ENCODE measurements at places on chromosomes 2 and 18.

DNA sequence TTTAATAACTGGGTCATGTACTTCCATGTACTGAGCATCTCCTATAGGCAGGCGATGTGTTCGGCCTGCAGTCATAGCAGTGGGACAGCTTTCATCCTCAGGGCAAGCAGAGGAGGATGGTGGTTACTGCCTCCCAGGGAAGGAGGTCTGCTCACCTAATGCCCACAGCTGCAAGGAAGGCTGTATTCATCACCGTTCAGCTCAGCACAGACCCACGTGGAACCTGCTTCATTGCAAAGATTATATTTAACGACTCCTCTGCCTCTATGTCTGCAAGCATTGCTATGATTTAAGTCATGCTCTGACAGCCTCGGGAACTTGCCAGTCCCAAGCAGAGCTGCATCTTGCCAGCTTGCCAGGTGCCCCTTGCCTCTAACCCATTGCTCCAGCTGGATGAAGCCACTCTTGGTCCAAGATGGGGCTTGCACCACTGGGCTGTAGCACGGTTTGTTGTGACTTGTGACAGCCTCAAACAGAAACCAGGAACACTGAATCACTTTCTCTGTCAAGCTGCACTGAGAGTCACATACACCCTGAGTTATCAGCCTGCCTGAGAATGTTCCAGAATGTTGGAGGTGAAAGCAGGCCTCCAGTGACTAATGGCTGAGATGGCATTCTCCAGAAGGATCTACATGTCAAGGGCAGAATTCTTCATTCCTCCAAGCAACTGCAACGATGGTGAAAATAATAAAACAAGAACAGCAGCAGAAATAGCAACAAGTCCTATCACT is 651.1 kb upstream of the ID2 start:
- no peak for DNase-seq

DNA sequence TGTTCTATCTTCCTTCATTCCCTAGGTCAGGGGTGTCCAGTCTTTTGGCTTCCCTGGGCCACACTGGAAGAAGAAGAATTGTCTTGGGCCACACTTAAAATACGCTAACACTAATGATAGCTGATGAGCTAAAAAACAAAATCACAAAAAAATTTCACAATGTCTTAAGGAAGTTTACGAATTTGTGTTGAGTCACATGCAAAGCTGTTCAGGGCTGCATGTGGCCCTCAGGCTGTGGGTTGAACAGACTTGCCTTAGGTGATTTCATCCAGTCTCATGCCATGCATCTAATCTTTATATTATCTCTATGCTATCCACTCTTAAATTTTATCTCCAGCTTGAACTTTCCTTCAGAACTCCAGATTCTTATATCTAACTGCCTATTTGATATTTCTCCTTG is 80.1 kb downstream of the CCDC85A start:
- DNase-seq: no peak

GRCh38 chr2:72982219-72982618 is 64.9 kb downstream of the EMX1 start:
- DNase-seq: no peak

GRCh38 chr2:39741871-39742270 is 37.2 kb downstream of the THUMPD2 start:
- no peak for DNase-seq

DNA sequence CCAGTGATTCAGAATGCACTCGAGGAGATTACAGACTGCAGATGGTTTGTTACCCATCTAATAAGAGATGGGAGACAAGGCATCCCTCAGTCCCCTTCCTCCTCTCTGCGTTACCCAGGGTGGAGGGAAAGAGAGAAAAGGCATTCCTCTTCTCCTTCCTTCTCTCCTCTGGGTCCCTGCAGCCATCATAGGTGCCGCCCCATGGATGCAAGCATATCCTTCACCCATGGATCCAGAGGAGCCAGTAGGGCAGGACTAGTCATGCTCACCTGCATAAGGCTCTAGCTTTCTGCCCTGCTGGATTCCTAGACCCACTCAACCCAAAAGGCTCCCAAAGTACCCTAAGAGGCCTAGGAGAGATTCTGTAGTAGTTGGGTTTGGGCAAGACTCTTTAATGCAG is 20.4 kb downstream of the CMPK2 start:
- no peak for DNase-seq

GRCh38 chr2:15120631-15121030 is 440.5 kb downstream of the NBAS start:
- DNase-seq: no peak

DNA sequence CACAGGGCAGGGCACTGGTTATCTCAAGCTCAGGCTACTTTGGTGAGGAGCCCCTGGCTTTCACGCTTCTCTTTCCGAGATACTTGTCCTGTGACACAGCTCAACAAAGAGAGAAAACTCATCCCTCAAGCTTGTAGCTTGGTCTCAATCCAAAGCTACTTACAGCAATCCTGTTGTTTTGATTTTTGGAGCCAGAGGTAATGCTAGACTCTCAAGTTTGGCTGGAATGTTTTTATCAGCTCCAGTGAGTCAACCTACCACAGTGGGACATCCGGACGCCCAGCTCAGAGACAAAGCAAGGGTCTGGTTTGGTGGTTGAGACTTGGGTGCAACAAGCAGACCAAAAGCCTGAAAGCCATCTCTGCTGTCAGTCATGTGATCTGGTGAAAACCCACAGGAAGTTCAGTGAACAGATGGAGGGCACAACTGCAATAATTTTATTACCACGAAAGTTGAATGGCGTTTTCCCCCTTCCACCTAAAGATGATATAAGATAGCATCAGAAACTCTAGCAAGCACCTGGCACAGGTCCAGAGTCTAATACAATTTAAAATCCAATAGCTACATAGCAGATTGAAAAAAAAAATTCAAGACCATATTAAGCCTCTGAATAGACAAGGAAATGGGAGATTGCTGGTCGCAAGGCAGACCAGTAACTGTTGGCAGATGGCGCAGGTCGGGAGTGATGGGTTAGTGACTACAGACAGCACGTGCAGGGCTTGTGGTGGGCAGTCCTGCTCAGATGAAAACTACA is 102.3 kb upstream of the SMAD7 start:
- DNase-seq: no peak

- DNase-seq: no peak
Measured at GRCh38 chr2:47897883-47898731, 8.2 kb downstream of the FBXO11 start.

DNA sequence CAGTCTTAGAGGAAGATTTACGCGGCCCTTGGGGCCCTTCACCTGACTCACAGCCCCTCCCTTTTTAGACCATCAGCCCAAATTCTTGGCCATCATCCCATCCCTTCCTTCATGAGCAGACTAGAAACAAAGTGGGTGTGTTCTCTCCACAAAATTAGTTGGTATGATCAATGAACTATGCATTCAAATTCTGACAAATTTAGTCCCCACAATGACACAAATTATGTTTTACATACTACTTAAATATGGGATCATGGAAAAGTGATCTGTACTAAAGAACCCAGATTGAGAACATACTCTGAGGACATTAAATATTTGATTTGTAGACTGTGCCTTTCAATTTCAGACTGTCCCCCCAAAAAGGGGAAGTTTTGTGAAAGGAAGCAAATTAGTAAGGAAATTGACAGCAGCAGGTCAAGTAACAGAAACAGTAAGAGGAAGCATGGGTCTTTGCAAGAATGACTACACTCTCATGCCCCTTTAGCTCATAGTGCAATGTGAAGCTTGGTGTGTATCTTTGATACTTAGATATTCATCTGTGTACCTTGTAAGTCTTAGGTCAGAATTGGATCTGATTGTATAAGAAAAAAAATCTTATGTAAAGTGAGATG is 2.2 kb upstream of the MAPRE2 start:
- no peak for DNase-seq

- no peak for DNase-seq
Measured at GRCh38 chr18:47758000-47758399, 172.5 kb downstream of the SMAD2 start.

GRCh38 chr18:61079714-61080113 is 253.5 kb upstream of the CDH20 start:
- no peak for DNase-seq

DNA sequence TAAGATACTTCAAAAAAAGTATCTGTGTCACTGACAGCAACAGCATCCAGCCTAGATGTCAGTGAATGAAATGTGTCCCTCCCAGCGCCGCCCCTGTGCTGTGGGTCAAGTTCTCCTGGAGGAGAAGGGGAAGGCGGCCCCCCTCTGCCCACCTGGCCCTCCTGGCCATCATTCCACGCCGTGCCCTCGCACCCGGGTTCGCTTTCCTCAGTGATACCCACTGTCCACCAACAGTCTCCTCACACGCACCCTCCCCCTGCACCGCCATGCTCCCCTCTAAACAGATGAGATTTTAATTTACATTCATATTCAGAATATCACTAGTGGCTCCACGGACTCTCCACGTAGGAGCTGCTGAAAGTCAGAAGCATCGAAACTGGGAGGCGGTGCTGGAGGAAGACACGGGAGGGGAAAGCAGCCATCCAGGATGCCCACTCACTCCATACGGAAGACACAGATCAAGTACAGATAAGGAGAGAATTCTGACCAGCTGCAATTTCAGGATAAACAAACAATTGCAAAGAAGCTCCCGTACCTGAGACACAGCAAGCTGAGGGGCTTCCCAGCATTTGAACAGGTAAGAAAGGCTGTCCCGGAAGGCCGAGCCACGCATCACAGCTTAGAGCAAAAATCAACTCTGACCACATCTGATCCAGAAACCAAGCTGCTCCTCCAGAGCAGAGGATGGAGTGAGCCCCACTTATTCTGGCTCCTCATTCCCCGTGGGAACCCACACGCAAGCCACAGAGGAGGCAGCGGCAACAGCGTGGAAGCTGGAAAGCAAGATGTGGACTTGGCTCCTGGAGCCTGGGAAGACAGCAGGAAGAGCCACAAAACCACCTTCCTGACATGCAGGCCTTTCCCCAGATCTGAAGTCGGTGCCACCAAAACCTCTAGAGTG is 49.7 kb downstream of the PXDN start:
- no peak for DNase-seq

GRCh38 chr2:198077477-198077876 is 273.1 kb downstream of the PLCL1 start:
- DNase-seq: no peak

DNA sequence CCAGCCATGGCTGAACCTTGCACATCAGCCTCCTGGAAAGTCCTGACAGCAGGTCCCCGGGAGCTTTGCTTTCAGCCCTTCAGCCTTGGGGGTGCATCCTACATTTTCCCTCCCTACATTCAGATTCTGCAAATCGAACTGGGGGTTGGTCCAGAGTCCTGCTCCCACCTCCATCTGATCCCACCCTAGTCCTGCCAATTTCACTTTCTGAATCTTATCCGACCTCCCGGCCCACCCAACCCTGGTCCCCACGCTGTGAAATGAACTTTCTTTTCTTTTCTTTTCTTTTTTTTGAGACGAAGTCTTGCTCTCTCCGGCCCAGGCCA is 47.8 kb upstream of the ODC1 start:
- DNase-seq: no peak

GRCh38 chr2:122366969-122367645 is 611.7 kb downstream of the TSN start:
- no peak for DNase-seq

DNA sequence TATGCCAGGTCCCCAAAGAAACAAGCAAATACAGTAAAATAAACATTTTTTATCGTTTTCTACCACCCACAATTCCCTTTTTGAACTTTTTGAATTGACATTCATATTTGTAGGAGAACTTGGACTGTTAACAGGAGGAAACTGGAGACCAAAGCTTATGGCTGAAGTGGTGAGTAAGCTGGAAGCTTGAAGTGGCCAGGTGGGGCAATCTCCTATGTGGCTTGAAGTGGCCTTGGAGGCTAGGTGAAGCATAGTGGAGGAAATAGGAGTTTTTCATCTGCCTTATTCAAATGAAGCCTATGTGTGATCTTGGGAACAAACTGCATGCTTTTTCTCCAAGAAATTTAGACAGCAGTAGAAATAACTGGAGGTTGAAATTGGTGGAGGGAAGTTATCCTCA is 962.9 kb upstream of the FANCL start:
- no peak for DNase-seq

DNA sequence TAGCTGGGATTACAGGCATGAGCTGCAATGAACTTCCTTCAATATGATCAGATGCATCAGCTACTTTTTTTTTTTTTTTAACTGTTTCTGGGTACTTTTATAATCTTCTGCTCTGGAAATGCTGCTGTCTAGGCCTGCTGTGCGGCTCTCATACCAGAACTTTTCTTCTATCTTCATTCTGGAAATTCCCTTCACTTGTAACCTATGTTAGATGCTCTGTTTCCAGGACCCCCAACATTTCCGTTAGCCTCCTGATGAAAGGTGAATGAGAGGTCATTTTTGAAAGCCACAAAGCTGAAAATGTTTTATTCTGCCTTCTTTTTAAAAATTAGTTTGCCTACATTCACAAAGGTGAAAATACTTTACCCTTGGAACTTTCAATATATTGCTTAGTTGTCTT is 8.6 kb downstream of the AGFG1 start:
- no peak for DNase-seq

All from activated naive CD4-positive, alpha-beta T cell (primary cell).